ENCODE measurements at places on chromosomes 16 and 17. TPM values are rescaled to one million over a fixed set of nuclear protein-coding genes. Genes with fewer than 3 reads are reported as not detected.

GLTPD2 gene
- polyA plus RNA-seq = 34.4 TPM

DNA sequence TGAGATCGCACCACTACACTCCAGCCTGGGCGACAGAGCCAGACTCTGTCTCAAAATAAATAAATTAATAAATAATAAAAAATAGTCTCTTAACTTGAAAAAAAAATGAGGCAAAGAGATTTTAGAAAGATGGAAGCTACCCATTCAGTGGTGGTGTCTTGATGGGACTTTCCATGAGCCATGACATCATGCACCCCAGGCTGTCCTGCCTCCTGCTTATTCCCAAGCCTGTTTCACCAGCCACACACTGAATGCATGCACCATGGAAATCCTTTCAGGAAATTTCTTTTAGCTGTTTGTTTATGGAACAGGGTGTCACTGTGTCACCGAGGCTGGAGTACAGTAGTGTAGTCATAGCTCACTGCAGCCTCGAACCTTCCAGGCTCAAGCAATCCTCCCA, 8.9 kb upstream of the DLX3 start:
- no peak for DNase-seq

DNA sequence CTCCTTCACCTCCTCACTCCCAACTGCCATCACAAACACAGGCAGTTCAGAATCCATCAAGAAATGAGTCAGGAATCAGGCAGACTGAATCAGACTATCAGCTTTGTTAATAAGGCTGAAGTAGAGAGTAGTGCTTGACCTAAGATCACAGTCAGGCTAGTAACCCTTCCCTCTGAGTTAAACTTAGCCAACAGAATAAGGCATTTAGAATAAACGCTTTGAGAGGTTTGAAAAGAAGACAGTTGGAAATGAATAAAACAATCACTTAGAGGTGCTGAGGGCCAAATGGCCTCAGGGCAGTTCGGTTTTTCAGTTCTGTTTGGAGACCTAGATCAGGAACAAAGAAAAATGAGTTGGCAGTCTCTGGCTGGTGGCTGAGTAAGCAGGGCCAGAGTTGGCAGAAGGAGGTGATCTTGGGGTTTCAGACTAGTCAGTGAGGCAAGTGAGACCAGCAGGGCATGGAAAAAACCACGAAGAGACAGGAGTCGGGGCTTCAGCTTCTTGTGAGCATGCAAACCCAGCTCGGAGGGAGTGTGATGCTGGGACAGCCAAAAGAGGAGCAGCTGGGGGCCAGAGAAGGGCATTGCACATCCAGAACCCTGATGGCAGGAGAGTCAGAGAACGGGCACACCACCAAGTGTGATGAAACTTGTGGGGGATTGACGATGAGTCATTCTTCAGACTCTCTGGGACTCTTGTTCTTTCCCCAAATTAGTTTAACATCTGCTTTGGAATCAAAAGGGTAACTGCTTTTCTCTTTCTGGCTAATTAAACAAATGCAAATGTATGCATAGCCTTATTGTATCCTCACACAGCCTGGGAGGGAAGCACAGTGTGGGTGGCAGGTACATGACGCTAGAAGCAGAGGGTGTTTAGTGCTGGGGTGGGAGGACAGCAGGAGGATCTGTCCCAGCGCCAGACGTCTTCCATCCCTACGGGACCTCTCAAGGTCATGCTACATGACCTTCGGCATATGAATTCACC, 54.8 kb downstream of the SPECC1 start:
- no peak for DNase-seq

NUP88 gene
- 55.3 TPM for polyA plus RNA-seq

- DNase-seq = no peak
Observed at GRCh38 chr16:50459496-50460080, 88.6 kb upstream of the NKD1 start.

DNA sequence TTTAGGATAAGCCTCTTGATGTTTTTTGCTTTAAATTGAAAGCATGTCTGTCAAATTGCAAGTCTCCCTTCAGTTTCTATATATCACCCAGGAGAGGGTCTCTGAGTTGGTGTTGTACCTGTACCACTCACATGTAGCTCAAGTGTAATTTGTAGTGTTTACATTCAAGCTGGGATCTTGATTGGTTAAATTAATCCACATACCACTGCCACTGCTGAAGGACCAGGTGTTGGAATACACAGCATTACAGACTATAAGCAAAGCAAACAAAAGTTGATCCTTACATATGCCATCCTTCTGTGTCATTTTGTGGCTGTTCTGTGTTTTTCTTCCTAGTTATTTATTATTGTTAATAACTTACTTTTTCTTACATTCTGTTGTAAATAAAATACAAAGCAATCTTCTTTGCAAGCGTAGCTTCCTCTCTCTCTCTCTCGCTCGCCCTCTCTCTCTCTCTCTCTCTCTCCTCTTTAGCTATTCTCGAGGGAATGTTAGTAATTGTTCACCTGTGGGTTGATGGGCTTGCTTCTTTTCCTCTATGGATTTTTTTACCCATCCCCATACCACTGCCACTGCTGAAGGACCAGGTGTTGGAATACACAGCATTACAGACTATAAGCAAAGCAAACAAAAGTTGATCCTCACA, 20.8 kb upstream of the NOL11 start:
- no peak for DNase-seq

EME1 gene
- 3.5 TPM for polyA plus RNA-seq

DNA sequence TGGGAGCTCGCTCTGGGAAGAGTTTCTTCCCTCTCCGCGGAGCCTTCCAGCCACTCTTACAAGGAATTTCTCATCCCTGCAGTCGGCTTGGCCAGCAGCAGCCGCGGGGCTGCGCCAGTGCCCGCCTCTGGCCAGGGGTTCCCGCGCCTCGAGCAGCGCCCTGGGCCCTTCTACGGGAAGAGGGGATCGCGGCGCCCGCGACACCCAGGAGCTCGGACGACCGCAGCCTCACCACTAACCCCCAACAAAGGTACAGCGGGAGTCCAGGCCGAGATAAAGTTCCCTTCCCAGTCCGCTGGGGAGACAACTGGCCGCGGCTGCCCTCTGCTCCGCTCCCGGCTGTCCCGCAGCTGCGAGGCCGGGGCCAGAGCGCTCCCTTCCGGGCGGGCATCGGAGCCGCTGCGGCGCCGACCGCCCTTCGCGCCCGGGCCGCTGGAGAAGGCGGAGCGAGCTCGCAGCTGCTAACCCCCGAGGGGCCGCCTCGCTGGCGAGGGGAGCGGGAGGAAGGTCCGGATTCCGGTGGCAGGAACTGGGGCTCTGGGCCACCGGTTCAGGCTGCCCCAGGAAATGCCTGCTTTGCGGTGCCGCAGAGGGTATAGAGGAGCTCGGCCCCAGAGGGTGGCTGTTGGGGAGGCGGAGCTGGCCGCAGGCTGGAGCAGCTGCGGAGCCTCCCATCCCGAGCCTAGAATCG, 3.6 kb upstream of the HS3ST3B1 start:
- no peak for DNase-seq

GRCh38 chr16:86605950-86606349, 27.6 kb downstream of the FOXL1 start:
- DNase-seq = no peak

DNA sequence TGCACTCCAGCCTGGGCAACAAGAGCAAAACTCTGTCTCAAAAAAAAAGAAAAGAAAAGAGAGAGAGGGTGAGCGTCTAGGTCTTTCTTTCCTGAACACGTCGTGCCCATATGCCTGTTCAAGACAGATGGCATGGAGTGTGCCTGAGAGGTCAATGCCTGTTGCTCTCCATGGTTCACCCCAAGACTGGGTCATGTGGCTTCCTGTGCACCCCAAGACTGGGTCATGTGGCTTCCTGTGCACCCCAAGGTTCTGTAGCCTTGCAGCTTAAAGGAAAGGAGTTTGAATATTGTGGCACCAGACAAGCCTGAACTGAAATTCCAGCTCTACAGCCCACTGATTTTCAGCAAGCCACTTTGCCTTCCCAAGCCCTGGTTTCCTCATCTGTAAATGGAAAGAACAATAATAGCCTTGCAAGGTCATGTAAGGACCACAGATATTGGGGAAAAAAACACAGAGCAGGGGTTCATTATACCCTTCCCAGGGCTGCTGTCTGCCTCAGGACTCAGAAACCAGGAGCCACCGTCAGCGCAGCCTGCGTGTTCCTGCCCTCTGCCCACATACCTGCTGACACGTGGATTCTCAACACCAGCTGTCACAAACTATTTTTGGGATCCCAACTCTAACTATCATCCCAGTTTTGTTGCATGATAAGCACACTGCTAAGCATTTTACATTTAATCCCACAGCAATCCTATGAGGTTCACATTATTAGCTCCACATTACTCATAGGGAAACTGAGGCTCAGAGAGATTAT, 18.0 kb upstream of the NAGS start:
- no peak for DNase-seq

- DNase-seq = no peak
Observed at GRCh38 chr17:19295473-19296135, 58.4 kb downstream of the EPN2 start.

DNA sequence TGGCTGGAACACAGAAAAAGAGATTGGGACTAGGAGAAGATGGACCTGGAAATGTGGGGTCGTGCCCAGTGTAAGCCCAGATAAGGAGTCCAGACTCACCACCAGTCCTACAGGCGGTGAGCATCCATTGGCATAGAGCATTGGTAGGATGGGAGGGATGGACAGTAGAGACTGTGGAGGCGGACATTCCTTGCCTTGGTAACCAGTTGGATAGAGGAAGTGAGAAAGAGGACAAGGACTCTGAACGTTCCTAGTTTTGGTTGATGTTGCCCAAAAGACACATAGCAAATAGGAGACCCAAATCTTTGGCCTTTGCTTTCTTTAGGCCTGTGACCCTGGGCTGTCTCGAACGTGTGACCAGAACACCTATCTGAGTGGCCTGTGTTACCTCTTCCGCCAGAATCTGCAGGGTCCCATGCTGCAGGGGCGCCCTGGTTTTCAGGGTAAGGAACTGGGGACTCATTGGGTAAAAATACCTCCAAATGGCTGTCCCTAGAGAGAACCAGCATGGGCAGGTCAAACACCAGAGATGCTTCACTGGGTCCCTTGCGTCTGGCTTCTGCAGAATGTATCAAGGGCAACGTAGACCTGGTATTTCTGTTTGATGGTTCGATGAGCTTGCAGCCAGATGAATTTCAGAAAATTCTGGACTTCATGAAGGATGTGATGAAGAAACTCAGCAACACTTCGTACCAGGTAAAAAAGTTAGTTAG, 6.4 kb downstream of the ITGAL start:
- no peak for DNase-seq

- no peak for DNase-seq
Observed at GRCh38 chr17:17844079-17844478, 7.3 kb upstream of the SREBF1 start.

DNA sequence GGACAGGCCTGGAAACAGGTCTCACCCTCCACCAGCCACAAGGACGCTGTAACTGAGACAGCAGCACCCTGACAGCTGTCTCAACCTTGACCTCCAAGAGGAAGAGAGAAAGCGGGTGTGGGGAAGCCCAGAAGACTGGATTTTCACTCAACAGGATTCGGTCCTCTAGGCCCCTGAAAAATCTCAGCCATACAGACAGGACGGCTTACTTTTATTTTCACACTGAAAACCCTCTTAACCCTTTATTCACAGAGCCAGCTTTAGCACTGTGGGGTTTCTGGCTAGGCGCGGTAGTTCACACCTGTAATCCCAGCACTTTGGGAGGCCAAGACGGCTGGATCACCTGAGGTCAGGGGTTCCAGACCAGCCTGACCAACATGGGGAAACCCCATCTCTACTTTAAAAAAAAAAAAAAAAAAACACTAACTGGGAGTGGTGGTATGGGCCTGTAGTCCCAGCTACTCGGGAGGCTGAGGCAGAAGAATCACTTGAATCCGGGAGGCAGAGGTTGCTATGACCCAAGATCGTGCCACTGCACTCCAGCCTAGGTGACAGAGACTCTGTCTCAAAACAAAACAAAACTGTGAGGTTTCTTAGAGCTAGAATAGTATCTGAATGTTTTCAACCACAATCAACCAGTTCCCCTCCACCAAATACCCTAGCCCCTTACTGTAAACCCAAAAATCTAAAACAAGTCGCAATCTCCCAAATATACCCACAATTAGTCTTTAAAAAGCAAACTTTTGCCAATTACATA, 5.3 kb downstream of the ANKRD11 start:
- DNase-seq = no peak

TBX21 gene
- 0.28 TPM for polyA plus RNA-seq

GRCh38 chr17:63116967-63117830, 151.2 kb downstream of the TANC2 start:
- DNase-seq = peak; percentile 39

- DNase-seq = peak; percentile 68
Observed at GRCh38 chr17:3966720-3967363, 2.6 kb upstream of the ATP2A3 start.

DNA sequence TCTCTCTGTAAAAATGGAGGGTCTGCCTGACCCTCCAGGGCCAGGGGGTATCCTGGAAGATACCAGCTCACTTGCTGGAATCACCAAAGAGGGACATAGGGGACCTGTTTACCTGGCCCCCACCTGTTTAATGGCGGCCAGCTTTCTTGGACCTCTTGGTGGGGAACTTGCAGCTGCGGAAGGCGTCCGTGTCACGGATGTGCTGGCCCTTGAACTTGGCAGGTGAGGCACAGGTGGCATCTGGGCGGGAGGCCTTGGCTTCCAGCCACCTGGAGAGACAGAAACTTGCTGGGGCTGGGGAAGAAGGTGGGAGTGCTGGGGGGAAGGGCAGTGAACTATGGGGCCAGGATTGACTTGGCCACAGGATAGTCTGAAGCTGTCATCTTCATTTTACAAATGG, 3.5 kb downstream of the CHAD start:
- no peak for DNase-seq

GRCh38 chr17:46011711-46012505, 12.9 kb downstream of the STH start:
- no peak for DNase-seq

DNA sequence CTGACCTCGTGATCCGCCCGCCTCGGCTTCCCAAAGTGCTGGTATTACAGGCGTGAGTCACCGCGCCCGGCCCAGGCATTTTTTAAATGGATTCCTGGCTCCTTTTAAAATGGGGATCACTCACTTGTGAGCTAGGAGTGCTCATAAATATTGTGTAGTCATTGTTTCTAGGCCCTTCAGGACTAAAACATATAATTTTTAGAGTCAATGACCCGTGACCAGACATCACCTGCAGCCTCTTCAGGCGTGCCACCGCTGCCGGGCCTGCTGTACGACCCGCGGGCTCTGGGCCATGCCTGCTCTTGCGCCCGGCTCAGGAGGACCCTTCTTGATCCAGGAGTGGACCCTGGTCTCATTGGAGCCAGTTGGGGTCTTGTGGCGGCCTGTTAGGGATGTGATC, 30.8 kb downstream of the EFCAB5 start:
- DNase-seq = no peak

DBNDD1 gene
- polyA plus RNA-seq = 9.5 TPM

GRCh38 chr16:56789360-56789759, 59.4 kb downstream of the NUP93 start:
- DNase-seq = peak; percentile 23

Measured in large intestine (tissue), 12 donors.